ENCODE measurements at places on chromosomes 4 and X. TPM values are rescaled to one million over a fixed set of nuclear protein-coding genes. Genes with fewer than 3 reads are reported as not detected.

Gene PPP1R2C
- total RNA-seq = not detected

Gene LGI2
- total RNA-seq = 1.7 TPM

Gene MAP7D3
- 27.5 TPM for total RNA-seq

Gene DIPK2B
- total RNA-seq = 36.0 TPM

Gene CPLX1
- 0.82 TPM for total RNA-seq

Gene SERPINA7
- total RNA-seq = not detected

Gene CCDC110
- total RNA-seq = 1.3 TPM

Gene PGM2
- 19.2 TPM for total RNA-seq

Gene ARSJ
- 0.98 TPM for total RNA-seq

All from subcutaneous adipose tissue (tissue), 4 donors.